ENCODE measurements at places on chromosomes 7 and 10. TPM values are rescaled to one million over a fixed set of nuclear protein-coding genes. Genes with fewer than 3 reads are reported as not detected.

The CCL26 gene
- 1.4 TPM for total RNA-seq

The NRP1 gene
- 185 TPM for total RNA-seq

The GPR146 gene
- total RNA-seq: 6.8 TPM

The GIMAP8 gene
- total RNA-seq: 0.12 TPM

The LBX1 gene
- total RNA-seq: not detected

The IDI2 gene
- not detected for total RNA-seq

The SPDYE2B gene
- 0.12 TPM for total RNA-seq

The ADAM12 gene
- 56.4 TPM for total RNA-seq

The NAT16 gene
- not detected for total RNA-seq

The LIPM gene
- not detected for total RNA-seq

The DRGX gene
- total RNA-seq: not detected

The OR2A12 gene
- not detected for total RNA-seq

The C10orf62 gene
- 0.08 TPM for total RNA-seq

The NEURL1 gene
- total RNA-seq: under 0.01 TPM

The MBL2 gene
- total RNA-seq: not detected

The CHRM2 gene
- total RNA-seq: not detected

The ABCB4 gene
- 0.12 TPM for total RNA-seq

The EN2 gene
- total RNA-seq: under 0.01 TPM

The LRRN3 gene
- total RNA-seq: 0.47 TPM

The SMO gene
- total RNA-seq: 18.5 TPM

The FLNC gene
- 153 TPM for total RNA-seq

The LLCFC1 gene
- not detected for total RNA-seq

The ATOH7 gene
- total RNA-seq: not detected

The PPP1R3A gene
- not detected for total RNA-seq

The CYP2W1 gene
- total RNA-seq: not detected

The DNAAF5 gene
- 9.8 TPM for total RNA-seq

The PROSER2 gene
- total RNA-seq: 2.3 TPM

The CDC14C gene
- total RNA-seq: not detected

The LEP gene
- total RNA-seq: 0.94 TPM

The SHH gene
- not detected for total RNA-seq

The RNF32 gene
- 0.23 TPM for total RNA-seq

The STOX1 gene
- total RNA-seq: 0.12 TPM

The ADGRA1 gene
- not detected for total RNA-seq

The MYOZ1 gene
- not detected for total RNA-seq

The CYP26C1 gene
- 0.23 TPM for total RNA-seq

The GNAI1 gene
- total RNA-seq: 35.8 TPM

The TMEM229A gene
- 0.23 TPM for total RNA-seq

The HABP2 gene
- not detected for total RNA-seq

The OR2A1 gene
- 0.08 TPM for total RNA-seq

The TMEM176B gene
- 4.8 TPM for total RNA-seq

The IGF2BP3 gene
- total RNA-seq: 40.6 TPM

The PTPRN2 gene
- 3.0 TPM for total RNA-seq

The CC2D2B gene
- total RNA-seq: under 0.01 TPM

The SPDYE2 gene
- 0.12 TPM for total RNA-seq

The FOXI2 gene
- not detected for total RNA-seq

The IFT22 gene
- total RNA-seq: 27.0 TPM

The GSAP gene
- 1.4 TPM for total RNA-seq

The NKX1-2 gene
- total RNA-seq: not detected

The SPOCK2 gene
- total RNA-seq: 0.12 TPM

All from smooth muscle cell of the coronary artery (primary cell).